ELR (cell line): ENCODE measurements at places on chromosomes 16 and 17.

- peak; percentile 36 for DNase-seq
These were observed 31.3 kb upstream of the TNS4 start for GRCh38 chr17:40532520-40533253.

GRCh38 chr17:27853091-27853490, 40.1 kb downstream of the LYRM9 start:
- DNase-seq = no peak

DNA sequence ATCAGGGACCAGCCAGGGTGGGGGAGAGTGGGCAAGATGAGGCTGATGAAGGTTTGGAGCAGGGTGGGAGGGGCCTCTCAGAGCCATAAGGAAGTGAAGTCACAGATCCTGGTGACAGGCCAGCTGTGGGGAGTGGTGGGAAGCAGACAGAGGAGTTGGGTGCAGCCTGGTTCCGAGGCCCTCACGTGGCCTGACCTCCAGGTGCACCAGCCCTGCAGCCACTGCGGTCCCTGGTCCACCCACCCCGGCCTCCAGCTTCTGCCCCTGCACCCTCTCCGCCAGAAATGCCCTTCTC, 3.9 kb upstream of the ZFPM1 start:
- DNase-seq = no peak

DNA sequence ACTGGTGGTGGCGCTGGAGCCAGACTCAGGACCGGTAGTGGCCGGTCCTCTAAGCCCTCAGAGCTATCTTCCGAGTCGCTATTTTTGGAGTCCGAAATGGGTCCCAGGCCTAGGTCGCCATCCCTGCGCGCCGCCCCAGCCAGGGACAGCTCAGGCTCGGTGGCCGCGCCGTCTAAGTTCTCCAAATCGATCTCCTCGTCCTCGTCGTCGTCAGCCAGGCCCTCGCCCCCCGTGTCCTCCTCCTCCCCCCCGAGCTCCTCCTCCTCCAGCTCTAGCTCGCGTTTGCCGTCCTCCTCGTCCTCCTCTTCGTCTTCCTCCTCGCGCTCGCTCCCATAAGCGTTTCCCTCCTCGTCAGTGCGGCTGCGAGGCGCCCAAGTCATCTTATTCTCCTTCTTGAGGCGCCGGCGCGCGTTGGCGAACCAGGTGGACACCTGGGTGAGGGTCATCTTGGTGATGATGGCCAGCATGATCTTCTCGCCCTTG, 1.6 kb downstream of the IRX3 start:
- peak; percentile 17 for DNase-seq

GRCh38 chr16:89999831-90000574, 19.3 kb downstream of the DBNDD1 start:
- DNase-seq = no peak

DNA sequence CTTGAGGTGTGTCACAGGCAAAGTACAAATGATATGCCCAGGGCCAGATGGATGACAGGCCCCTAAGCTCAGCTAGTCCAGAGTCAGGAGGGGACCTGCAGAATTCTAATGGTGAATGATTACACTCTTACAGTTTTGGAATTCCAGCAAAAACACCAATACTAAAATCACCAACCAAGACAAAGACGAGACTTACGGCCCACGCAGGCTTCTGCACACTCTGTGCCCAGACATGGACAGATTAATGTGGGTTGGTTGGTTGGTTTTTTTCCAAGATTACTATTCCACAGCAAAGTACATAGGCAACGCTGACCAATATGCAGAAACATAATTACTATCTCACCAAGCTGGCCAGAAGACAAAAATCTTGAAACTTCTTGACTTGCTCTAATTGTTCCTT, 9.7 kb downstream of the ADCY9 start:
- DNase-seq = no peak

GRCh38 chr17:64500487-64500859, 3.6 kb upstream of the POLG2 start:
- no peak for DNase-seq

DNA sequence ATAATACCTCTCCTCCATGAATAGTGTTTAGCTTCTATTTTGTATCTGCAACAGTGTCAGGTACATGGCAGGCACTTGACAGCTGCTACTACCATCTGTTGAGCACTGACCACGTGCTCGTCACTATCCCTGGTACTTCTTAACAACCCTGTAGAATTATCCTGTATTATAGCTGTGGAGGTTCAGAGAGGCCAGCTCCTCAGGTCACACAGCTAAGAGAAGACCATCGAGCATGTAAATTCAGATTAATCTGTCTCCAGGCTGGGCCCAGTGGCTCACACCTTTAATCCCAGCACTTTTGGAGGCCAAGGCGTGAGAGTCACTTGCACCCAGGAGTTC, 26.3 kb downstream of the WSB1 start:
- DNase-seq = no peak

DNA sequence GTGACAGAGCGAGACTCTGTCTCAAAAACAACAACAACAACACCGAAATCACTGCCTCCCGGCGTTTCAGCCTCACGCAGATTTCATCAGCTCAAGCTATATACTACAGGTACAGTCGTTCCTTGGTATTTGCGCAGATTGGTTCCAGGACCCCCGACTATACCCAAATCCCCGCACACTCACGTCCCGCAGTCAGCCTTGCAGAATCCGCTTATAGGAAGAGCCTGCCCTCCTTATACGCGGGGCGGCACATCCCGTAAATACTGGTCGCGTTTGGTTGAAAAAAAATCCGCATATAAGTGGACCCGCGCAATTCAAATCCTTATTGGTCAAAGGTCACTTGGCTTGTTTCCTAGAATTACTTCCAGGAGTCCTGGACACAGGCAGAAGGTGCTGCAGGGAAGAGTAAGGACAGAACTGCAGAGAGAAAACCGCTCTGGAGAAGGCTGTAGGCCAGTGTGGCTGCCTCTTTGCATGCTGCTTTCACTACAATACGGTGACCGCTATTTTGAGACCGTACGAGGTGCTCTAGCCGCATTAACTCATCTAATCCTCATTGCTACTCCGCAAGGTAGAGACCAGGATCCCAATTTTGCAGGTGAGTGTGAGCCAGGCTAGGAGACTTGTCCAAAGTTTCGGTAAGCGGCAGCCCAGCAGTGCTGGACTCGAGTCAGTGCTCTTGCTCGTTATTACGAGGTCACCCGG, 718 bp downstream of the NDUFAB1 start:
- peak; percentile 17 for DNase-seq

DNA sequence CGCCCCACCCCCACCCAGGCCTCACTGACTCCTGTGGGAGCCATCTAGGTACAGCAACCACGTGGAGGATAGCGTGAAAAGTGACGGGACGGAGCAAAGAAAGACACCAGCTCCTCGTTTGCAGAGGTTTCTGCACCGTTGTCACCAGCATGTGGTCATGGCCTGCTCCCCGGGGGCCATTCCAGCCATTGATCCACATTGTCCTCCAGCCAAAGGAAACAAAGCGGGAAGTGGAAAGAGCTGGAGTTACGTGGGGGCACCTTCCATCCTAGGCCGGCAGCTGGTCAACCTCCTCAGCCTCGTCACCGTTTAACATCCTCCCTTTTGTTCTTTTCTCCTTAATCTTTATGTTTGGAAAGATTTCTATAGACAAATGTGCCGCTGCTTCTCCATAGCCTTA, 153.7 kb downstream of the RPTOR start:
- DNase-seq = no peak
